Ascending aorta (tissue), 2 donors: ENCODE measurements at places on chromosomes 5 and 9. TPM values are rescaled to one million over a fixed set of nuclear protein-coding genes. Genes with fewer than 3 reads are reported as not detected.

DNA sequence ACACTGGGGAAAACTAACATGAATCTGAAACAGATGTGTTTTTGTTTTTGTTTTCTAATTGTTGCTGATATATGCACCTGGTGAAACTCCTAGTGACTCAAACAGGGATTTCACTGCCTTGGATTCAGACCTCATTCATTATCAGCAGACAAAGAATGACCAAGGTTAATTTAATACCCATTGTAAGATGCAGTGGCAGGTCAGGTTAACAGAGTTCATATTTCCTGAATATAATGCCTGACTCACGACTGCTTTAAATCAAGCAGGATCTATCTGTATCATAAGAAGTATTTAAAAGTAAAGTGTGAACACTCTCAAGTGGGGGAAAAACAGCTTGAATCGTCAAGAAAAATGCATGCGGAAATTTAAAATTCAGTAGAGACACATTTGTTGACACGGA lies 5.5 kb downstream of the JAKMIP2 start:
- no peak for DNase-seq

- DNase-seq: no peak
Observed at GRCh38 chr9:18703151-18703900, 229.4 kb downstream of the ADAMTSL1 start.

- DNase-seq: peak; percentile 85
Observed at GRCh38 chr9:134371731-134372130, 45.5 kb downstream of the RXRA start.

GRCh38 chr5:157857816-157858526 lies 974 bp downstream of the CLINT1 start:
- DNase-seq: no peak

DNA sequence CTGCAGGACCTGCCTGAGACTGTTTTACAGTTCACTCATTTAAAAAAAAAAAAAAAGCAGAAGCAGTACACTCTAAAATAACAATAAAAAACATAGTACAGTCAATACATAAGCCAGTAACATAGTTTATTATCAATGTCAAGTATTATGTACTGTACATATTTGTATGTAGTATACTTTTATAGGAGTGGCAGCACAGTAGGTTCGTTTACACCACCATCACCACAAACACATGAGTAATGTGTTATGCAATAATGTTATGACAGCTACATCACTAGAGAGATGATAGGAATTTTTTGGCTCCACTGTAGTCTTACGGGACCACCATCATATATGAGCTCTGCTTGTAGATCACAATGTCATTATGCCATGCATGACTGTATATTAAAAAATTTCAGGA lies 462.8 kb downstream of the ISL1 start:
- DNase-seq: no peak

DRD1 gene
- 0.11 TPM for total RNA-seq
